ENCODE measurements at places on chromosomes 5 and 9.

DNA sequence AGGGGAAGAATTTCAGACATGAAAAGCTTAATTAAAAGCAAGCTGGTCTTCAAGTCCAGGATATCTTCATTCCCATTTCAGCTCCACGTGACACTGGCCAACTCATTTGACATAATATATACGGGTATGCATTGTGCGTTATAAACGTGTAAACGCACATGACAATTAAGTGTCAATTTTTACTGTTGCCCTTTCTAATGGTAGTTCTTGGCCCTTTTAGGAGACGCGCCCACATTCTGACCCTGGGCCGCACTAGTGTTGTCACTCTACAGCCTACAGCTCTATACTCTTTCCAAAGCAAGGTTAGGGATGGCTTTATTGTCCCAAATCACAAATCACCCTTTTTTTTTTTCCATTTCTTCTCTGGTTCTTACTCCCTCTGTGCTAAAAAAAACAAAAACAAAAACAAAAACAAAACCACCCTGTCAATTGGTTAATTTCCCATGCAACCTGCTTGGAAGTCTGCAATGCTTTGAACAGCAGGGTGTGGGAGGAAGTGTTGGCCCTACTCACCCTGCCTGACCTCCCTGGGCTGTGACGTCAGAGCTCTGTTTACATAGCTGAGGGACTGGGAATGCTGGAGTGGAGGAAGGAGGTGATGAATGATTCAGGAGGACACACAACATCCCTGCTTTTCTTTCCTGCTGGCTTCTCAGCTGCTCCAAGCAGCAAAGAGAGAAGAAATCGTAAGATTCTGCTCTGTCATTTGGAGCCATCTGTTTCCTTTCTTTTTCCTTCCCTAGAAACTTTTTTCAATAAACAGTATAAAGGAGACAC lies 19.3 kb downstream of the RFK start:
- DNase-seq: no peak

- DNase-seq: no peak
Observed at GRCh38 chr9:127825319-127826051, 22.8 kb downstream of the FPGS start.

DNA sequence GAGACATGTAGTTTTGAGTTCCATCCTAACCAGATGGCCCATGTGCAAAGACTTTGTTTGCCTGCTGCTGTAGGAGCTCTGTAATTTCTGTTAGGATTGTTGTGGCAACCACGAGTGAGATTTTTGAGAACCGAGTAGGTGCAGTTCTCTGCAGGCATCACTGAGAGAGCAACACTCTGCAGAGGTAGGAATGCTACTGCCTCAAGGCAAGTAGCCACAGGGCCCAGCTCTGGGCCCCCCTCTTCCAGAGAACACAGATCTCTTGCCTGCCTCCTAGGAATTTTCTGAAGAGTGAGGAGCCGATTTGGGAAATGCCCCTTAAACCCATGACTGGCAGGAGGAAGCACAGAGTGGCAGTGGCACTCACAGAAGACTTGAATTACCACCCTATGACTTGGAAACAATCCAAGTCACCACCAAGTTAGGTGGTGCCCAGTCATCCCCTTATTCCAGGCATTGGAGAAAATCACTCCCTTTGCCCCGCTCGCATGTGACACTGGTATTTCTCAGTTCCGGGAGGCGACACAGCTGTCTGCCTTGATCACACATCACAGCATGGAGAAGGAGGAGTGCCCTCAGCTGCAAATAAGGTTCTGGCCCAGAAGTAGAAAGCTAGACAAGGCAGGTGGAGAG lies 52.5 kb upstream of the SLC2A8 start:
- no peak for DNase-seq

DNA sequence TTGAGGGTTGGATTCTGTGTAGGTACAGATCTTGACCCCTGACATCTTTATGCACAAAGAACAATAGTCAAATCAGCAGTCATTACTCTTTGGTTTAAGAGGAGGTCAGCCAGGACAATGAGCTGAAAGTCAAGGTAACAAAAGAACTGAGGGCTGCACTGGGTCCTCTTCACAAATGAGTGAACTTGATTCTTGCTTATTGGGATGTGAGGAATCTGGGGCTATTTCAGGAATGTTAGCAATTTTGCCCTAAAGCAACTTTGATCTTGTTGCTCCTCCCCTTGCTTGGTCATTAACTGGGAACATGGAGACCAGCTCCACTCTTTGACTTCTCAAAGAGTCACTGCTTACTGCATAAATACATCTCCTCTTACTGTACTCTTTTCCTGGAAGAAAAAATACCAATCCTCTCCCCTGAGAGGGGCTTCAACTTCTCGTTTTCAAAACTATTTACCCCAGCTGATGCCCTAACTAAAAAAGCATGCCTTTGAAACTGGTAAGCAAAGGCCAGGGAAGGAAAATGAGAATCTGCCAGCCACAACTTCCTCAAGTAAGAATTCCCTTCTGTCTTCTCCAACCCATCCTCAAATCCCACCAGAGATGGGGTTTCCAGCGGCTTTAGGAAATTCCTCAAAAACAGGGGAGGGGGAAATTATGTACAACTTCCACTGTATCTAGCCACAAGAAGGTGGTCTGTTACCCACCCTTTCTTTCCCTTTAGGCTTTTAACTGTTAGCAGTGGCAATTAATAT lies 368.3 kb downstream of the ENC1 start:
- no peak for DNase-seq

- no peak for DNase-seq
Observed at GRCh38 chr5:159660401-159660800, 255.9 kb upstream of the ADRA1B start.

- no peak for DNase-seq
Observed at GRCh38 chr9:129720865-129721545, 31.8 kb downstream of the PTGES start.

DNA sequence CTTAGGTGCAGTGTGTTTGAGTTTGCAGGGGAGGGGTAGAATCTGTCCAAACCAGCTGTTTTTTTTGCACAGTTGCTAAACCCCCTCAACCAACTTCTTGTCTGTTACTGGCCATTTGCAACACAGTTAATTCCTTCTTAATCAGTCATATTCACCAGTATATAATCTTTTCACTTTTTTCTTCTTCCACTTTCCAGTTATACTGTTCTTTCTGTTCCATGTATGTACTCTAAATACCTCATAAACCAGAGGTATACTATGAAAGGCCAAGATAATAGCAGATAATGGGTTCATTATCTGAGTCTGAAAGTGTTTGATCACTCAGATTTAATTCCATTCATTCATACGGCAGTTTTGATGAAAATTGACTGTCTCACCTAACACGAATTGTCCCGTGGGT lies 11.1 kb downstream of the SMAD5 start:
- no peak for DNase-seq

GRCh38 chr9:130815242-130815808 lies 19.7 kb upstream of the ABL1 start:
- DNase-seq: no peak

- DNase-seq: no peak
Observed at GRCh38 chr5:150256410-150257064, 33.0 kb downstream of the CAMK2A start.

DNA sequence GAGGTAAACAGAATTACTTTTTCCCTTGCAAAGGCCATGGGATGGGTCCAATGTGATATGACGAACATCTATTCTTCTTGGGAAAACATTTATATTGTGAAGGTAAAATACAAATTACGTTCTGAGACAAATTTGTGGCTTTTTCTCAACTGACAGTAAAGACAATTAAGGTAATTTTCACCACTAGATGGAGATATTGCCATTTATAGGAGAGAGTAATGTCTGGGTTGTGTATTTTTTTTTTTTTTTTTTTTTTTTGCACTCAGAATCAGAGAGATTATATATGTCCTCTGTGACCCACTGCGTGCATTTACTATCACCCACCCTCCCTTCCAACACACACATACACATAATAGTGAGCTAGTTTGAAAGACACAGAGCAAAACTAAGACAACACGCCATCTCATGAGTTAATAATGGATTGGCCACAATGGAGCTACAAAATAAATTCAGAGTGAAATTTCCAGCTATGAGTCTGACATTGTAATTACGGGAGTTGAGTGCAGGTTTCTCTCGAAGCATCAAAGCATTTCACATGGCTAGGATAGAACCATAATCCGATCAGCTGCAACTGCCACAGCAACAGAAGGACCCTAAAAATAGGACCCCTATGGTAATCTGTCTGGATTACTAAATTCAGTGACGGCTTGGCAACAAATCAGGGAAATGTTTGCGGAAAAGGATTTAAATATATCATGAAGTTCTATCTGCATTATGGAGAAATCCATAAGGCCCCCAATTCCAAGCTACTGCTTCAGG lies 49.2 kb downstream of the ANXA1 start:
- no peak for DNase-seq

DNA sequence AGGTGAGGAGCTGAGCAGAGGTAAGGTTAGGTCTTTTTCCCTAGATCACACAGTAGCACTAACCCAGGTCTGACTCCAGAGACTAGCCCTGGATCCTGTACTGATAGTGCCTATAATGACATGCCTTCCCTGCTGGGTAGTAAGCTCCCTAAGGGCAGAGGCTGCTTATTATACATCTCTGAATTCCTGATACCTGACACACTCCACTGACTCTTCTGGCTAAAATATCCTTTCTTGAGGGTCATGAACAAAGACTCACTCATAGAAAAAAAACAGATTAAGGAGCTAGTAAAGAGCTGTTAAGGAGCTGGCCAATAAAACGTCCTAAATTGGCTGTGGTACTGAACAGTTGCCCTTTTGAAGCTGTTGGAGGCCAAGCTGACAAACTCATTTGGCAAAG lies 149.0 kb upstream of the ITGA1 start:
- no peak for DNase-seq

GRCh38 chr9:6076851-6077250 lies 61.4 kb upstream of the RANBP6 start:
- no peak for DNase-seq

GRCh38 chr5:39415201-39415600 lies 9.6 kb downstream of the DAB2 start:
- no peak for DNase-seq

DNA sequence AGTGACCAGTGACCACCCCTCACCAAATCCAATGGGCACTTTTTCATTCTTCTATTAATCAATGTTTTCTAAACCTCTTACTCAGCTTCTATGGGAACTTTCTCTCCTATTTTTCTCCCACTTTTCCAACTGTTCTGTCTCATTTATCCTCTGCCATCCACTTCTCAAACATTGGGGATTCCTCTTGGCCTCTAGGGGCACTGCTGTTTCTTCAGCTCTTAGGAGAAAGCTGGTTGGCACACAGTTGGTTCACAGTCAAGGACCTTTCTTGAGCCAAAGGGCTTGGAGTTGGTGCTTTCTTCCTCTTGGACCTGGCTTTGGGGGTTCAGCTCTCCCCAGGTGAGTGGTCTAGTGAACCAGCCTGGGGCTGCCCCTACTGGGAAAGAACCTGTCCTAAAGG lies 112.2 kb upstream of the LHFPL2 start:
- no peak for DNase-seq

GRCh38 chr5:2866662-2867372 lies 115.3 kb upstream of the IRX2 start:
- no peak for DNase-seq

DNA sequence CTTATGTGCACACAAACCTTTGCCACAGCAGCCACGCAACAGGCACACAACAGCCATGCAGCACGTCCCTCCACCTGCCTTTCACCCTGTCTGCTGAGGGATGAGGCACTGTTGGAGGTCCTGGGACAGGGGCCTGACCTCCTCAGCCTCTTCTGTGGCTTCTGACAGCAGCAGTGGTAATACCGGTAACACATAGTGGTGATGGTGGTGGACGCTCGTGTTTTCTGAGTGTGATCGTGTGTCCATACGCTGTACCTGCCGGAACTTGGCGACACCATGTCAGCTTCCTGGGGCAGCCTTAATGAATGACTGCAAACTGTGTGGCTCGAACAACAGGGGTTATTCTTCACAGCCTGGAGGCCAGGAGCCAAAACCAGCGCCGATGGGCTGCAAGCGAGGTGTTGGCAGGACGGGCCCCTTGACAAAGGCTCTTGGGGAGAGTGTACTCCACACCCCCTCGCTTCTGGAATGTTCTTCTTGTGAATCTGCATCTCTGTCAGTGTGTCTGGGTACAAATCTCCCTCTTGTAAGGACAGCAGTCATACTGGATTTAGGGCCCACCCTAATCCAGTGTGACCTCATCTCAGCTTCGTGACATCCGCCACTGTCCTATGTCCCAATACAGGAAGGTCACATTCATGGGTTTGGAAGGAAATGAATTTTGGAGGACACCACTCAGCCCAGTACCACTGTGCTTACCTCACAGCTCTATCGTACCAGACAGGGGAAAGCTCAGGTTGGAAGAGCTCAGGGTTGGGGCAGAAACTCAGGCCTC lies 55.3 kb upstream of the EXOC3 start:
- no peak for DNase-seq

GRCh38 chr9:90964101-90965020 lies 162.7 kb downstream of the SYK start:
- DNase-seq: no peak

- DNase-seq: peak; percentile 7
Observed at GRCh38 chr9:35690614-35691333, 1.0 kb upstream of the TPM2 start.

DNA sequence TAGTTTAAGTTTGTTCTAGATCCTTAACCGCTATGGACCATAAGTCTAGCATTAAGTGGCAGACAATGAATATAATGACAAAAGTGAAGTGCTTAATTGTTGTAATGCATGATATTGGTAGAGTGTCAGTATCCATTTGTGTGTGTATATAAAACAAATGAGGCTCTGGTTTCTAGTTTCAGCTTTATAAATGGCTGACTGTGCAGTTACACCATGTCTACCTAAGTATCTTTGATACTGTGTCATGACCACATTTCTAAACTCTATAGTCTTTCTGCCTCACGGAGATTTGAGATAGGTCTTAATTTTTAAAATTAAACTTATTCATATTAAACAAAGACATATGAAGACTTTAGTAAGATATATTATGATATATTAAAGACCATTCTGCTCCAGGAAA lies 92.0 kb downstream of the SPEF2 start:
- no peak for DNase-seq

DNA sequence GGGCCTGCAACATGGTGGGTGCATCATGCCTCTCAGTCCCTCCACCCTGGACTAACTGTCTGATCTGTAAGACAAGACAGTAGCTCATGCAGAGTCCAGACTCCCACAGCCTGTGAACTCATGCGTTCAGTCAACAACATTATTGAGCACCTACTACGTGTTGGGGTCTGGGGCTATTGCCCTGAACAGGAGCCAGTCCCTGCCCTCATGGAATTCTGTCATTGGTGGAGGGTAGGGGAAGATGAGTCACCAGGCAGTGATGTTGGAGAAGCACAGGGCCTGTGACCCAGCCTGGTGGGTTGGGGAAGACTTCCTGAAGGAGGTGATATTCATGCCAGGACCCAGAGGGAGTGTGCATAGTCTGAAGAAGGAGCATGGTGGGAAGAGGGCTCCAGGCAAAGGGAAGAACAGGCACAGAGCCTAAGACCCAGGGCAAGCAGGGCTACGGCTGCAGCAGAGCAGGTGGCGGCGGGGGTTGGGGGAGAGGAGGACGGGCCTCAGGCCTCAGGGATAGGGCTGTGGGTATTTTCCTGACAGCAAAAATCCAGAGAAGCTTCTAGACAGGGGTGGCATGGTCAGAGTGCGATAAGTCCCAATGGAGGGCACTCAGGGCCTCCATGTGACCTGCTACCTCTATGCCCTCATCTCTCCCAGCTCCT lies 26.7 kb upstream of the PSD2 start:
- DNase-seq: no peak

- no peak for DNase-seq
Observed at GRCh38 chr5:121189342-121190305, 662.1 kb upstream of the FTMT start.

Data from T-cell (primary cell).